Transverse colon (tissue), 4 donors: ENCODE measurements at places on chromosomes 3 and 15. TPM values are rescaled to one million over a fixed set of nuclear protein-coding genes. Genes with fewer than 3 reads are reported as not detected.
A peak's percentile ranks its signal among the peaks of the same experiment; 100 is the strongest.

DNA sequence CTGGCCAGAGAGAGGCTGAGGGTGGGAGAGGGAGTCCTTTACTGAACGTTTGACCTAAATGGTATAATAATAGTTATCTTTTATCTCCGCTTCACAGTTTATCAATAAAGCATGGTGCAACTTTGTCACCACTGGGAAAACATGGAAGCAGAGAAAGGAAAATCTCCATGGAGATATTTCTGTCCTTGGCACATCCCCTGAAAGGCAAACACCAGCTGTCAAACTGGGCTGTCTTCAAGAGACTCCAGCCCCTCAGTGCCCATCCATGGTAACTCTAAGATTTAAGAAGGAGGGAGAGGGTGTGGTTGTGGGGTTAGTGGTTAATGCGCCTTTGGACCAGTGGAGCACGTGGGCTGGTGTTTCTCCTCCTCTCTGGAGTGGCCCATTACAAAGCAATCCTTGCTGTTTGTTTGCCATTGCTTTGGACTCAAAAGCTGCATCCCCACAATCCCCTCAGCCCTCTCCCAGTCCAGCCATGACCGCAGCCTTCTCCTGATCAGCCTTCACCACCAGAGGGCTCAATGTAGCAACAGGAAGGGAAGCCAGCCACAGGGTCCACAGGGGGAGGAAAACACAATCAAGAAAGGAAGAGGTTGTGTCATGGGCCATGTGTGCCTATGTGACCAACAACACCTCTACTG is 38.2 kb upstream of the FAM174B start:
- DNase-seq, result no peak

GRCh38 chr15:35244227-35244626 is 159.1 kb upstream of the NANOGP8 start:
- no peak for DNase-seq

GRCh38 chr3:118778201-118778600 is 256.4 kb downstream of the IGSF11 start:
- no peak for DNase-seq

GRCh38 chr3:188319569-188319968 is 165.6 kb downstream of the LPP start:
- DNase-seq, result no peak

DNA sequence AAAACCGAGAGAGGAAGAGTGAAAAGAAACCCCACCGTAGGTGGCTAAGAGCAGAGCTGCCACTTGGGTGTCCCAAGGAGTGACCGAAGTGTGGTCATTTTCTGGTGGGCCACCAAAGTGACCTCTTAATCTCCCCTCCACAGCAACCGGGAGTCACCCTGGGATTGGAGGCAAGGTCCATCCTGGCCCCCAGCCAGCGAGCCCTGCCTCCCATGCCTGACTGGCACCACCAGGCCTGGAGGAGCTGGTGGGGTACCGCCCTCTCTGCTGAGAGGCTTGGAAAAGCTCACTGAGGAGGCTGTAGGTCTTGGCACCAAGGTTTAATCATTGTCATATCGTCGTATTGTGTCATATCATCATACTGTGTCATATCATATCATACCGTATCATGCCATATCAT is 74.0 kb upstream of the TRPM1 start:
- DNase-seq, result no peak

The HEG1 gene
- total RNA-seq, result 12.1 TPM

DNA sequence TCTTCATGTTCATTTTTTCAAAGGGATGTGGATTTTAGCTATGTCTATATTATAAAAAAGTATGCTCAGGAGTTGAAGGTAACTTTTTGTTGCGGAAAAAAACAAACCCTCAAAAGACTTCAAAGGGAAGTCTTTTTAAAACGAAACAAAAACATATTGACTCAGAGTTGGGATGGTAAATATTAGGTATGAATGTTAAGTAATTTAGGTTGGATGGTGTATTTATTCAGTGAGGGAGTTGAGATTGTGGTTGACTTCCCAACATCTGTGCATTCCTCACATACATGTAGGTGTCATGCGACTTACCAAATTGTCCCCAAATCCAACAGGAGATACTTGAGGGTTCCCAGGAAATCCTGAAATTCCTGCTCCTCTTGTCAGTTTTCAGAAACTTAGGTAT is 32.7 kb upstream of the PLSCR5 start:
- DNase-seq, result no peak

DNA sequence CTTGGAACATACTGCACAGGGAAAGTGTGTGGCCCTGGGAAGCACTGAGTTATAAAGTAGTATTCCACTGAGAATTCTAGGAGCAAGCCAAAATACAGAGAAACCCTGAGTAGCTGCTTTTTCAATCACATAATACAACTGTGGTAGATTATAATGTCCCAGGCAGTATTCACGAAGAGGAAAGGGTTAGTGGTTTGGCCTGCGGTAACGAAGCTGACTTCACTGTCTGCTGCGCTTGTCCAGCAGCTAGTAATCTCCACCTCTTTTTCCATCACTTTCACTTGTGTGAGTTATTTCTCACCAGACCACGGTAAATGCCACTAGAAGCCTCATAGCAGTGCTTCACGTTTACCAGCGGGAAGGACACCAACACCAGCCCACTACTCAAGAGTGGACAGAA is 34.4 kb downstream of the RPL39L start:
- DNase-seq, result no peak

DNA sequence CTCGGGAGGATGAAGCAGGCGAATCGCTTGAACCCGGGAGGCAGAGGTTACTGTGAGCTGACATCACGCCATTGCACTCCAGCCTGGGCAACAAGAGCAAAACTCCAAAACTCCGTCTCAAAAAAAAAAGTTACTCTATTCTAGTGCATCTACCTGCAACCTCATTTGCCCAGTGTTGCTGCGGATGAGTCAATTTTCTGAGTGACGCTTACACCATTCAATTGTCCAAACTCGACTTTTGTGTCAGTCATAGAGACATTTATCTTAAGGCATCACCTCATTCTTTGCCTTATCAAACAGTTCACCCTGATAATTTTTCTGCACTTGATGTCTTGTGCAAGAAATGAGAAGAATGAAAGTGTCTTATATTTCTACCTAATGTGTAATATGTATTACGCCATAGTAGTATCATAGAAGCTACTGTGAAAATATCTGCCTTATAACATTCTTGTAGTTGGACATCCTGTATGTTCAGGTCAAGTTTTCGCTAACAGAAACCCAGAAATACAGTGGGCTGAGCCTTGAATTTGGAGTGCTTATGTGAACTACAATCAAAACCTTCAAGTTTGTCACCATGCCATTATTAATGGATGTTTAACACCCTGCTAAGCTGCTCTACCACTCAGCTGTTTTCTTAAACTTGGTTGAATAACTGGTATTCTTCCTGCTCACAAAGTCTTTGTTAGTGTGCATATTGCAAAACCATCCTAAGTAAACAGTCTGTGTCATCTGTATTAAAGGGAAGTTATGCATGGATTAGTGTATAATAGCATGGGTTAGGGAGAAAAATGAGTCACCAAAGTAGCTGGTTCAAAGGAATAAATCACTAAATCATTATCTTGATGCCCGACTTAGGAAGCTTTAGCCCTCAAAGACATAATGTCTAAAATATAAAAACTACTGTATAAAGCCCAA is 531.0 kb upstream of the NR2F2 start:
- DNase-seq, result no peak

DNA sequence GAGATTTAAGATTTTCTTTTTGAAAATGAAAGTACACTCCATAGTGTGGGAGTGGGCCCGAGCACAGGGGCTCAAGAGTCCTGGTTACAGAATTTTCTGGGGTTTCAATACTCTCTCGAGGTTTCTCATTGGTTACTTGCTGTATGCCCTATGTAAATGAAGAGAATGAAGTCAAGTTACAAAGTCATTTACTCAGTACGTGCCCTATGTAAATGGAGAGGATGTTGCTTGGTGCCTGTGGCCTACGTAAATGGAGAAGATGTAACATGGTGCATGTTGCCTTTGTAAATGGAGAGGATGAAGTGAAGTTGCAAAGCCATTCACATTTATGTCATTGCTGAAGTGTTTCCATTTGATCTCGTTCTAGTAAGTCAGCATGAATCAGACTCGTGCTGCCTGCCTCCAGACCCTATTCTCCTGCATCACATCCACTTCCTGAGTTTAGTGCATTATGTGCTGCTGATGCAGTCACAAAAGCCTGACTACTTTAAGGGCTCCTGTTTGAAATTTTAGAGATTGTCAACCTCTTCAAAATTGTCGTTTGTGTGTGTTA is 302.0 kb downstream of the ZBBX start:
- DNase-seq, result no peak

The CHRNA7 gene
- 2.9 TPM for total RNA-seq

The TGM5 gene
- not detected for total RNA-seq

GRCh38 chr15:88661041-88661700 is 22.4 kb downstream of the ISG20 start:
- no peak for DNase-seq

The DAG1 gene
- total RNA-seq, result 53.7 TPM

DNA sequence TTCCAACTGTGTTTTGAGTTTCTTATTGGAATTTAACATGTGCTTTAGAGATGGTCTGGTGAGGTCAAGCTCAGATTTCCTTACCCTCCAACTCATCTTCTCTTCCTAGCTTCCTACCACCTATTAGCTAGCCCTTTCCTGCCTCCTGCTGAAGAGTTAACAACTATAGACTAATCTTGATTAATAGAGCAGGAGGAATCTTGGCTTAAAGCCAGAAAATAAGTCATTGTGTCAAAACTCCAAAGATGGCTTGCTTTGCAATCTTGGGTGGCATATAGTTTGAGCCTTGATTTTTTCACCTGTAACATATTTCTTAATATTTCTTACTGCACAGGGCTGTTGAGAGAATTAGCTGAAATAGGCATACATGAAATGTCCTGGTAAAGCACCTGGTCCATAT is 27.3 kb downstream of the BCL2L10 start:
- no peak for DNase-seq

The CTDSPL gene
- total RNA-seq, result 105 TPM

- no peak for DNase-seq
Measured at GRCh38 chr15:92627014-92627413, 28.6 kb downstream of the FAM174B start.

DNA sequence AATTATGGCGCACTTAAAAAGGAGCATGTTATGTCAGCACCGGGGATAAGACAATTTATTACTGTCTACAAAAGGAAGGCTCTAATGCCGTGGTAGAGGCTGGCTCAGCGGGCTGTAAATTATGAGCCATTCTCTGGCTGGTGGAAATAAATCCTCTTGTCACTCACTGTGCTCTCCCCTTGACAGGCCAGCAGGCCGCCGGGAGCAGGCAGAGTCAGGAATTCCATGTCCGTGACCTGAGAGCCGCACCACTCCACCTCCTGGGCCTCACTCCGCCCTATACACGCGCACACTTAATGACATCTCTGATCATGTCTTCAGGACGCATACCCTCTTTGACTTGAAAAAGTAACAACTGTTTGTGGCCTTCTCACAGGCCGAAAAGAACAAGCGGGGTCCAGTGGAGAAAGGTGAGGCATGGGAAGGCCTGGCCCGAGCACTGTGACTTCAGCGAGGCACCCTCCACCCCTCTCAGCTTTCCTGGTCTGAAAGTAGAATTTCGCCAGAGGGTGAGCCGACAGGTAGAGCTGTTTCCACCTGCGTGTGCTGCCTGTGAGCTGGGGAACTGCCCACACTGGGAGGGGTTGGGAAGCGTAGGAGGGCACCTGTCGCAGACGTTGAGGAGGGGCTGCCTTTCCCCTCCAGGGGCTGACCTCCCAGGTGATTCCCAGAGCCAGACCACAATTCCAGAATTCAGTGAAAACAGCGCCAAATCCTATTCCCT is 13.2 kb upstream of the PCSK6 start:
- no peak for DNase-seq

GRCh38 chr15:40871749-40872617 is 2.1 kb downstream of the RHOV start:
- DNase-seq, result peak; percentile 77

DNA sequence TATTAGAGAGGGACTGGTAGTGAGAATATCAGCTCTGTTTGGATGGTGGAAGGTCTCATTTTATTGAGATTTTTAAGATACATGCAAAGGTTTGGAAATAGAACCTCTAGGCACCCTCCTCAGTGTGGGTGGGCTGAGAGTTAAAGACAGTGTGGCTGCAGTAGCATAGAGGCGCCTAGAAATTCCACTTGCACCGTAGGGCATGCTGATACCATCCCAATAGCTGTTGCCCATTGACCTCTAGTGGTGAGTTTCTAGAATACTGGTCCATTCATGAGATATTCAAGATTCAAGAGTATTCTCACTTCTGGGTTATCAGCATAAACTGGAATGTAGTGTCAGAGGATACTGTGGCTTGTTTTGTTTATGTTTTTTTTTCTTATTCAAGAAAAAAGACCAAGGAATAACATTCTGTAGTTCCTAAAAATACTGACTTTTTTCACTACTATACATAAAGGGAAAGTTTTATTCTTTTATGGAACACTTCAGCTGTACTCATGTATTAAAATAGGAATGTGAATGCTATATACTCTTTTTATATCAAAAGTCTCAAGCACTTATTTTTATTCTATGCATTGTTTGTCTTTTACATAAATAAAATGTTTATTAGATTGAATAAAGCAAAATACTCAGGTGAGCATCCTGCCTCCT is 87.2 kb downstream of the TGFBR2 start:
- DNase-seq, result peak; percentile 30

GRCh38 chr15:85406916-85407315 is 26.5 kb downstream of the AKAP13 start:
- no peak for DNase-seq

The MASP1 gene
- total RNA-seq, result 45.2 TPM

DNA sequence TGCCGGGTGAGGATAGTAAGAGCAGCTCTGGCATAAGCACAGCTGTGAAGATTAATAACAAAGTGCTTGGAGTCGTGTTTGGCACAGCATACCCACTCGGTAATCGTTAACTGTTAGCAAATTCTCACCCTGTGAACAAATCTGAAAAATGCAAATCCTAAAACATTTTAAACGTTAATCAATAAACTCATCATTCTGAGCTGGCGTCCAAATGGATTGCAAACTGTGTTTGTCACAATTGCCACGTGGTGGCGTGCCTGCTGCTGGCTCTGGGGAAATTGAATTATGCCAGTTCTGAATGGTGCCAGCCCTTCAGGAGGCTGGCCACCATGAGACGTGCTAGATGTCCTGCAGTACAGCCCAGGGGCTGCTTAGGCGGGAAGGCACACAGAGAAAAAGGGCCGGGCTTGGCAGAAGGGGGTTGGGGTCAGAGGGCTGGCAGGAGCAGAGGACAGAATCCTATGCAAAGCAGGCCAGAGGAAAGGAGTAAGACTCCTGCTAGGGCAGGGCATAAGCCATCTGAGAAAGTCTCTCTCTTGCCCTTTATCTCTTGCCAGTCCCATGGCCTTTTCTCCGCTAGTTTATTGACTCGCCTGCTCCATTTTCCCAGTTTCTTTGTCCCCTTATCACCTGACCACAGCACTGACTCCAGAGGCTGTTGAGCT is 22.1 kb upstream of the POLG start:
- no peak for DNase-seq

- DNase-seq, result no peak
Measured at GRCh38 chr15:34043391-34043790, 4.4 kb upstream of the AVEN start.

The CXCR6 gene
- total RNA-seq, result 6.7 TPM

- DNase-seq, result no peak
Measured at GRCh38 chr3:39469945-39470344, 2.5 kb downstream of the MOBP start.

GRCh38 chr3:3603351-3603750 is 195.9 kb upstream of the LRRN1 start:
- DNase-seq, result no peak

The IQCF2 gene
- not detected for total RNA-seq

The C15orf61 gene
- 9.1 TPM for total RNA-seq

GRCh38 chr3:189710620-189711402 is 79.6 kb downstream of the TP63 start:
- peak; percentile 17 for DNase-seq
